Neural progenitor cell (in vitro differentiated cells): ENCODE measurements at places on chromosomes 13 and 19. TPM values are rescaled to one million over a fixed set of nuclear protein-coding genes. Genes with fewer than 3 reads are reported as not detected.

The KANK2 gene
- total RNA-seq, result 17.5 and 35.4 TPM in 2 replicates

The ZNF600 gene
- 2.7 and 3.5 TPM in 2 replicates for total RNA-seq

The NLRP4 gene
- not detected in 2 replicates for total RNA-seq

The WTIP gene
- 28.2 and 35.4 TPM in 2 replicates for total RNA-seq

The SOHLH2 gene
- 1.1 and 1.4 TPM in 2 replicates for total RNA-seq

The SLC1A6 gene
- 15.0 and 21.5 TPM in 2 replicates for total RNA-seq

The REX1BD gene
- 41.7 and 105 TPM in 2 replicates for total RNA-seq

DNA sequence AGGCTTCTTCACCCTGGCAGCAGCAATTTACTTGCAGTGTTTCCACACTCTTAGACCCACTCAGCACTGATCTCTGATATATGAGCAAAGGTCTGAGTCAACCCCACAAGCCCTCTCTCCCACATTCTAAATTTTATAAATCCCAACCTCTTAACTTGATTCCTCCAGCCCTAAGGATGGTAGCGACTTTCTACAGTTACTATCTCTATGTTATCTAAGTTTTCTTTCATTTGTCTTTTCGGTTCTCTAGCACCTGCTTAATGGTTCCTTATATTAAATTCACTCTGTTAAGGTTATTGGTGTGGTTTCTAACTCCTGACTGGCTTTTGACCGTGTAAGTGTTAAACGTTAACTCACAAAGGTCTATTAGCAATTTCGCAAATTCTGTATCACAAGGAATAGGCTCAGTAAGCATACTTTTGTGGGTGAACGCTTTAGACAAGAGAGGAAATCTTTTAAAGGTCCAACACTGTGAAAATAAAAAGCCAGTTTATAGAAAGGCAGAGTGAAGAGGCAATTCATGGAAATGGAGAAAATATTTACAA lies 99.3 kb downstream of the DLEU7 start:
- no peak for DNase-seq

DNA sequence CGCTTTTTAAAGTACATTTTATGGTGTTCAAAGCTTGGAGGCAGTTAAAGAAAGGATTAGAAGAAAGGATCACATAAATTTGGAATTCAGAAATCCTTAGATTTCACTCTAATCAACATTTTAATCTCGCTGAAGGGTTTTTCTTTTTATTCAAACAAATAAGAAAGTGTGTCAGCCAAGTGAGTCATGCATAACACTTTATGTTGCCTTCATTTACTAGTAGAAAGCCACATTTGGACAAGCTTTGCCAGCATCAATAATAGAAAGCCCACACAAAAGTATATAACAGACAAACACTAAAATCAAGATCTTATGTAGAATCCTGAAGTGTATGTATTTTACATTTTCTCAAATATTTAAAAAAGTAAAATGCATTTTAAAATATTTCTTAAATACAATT lies 154.9 kb upstream of the TRPC4 start:
- no peak for DNase-seq

- no peak for DNase-seq
These were observed 893.4 kb upstream of the MIR17HG start for GRCh38 chr13:90454002-90454636.

DNA sequence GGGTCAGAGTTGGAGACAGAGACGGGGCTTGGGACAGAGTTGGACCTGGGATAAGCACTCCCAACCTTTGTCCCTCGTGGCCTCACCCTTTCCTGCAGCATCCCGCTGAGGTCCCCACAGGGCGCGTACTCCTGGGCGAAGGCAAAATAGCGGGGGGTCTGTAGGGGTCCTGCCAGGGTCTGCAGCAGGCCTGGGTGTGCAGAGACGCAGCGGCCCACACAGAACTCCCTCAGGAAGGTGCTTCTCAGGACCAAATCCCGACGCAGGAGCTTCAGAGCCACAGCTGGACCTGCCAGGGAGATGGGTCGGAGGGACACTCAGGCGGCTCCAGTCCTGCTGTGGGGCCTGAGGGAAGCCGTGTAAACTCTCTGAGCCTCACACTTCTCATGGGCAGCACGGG lies 1.3 kb downstream of the SBK3 start:
- DNase-seq, result no peak
